ENCODE measurements at places on chromosomes 13 and 19. TPM values are rescaled to one million over a fixed set of nuclear protein-coding genes. Genes with fewer than 3 reads are reported as not detected.
A peak's percentile ranks its signal among the peaks of the same experiment; 100 is the strongest.

DNA sequence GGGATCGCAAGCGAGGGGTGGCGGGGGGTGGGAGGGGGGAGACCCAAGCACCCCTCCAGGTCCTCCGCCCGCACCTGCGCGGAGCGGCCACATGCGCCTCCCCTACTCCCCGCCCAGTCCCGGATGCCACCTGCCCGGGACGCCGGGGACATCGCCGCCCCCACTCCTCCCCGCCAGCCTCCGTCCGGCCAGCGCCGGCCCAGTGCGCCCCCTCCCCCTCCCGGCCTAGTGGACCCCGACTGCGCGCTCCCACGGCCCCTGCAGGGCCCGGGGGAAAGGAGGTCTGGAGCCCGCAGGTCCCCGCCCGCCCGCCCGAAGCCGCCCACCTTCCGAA, 263 bp downstream of the RHPN2 start:
- no peaks in the 10 kb centered on the region for H3K4me1 ChIP-seq
- H3K4me3 ChIP-seq = no peak overlapping the region
- no peak for DNase-seq

GRCh38 chr13:39815345-39816111, 160.1 kb downstream of the COG6 start:
- no peak for DNase-seq
- H3K36me3 ChIP-seq = no peaks in the 10 kb centered on the region
- H3K4me3 ChIP-seq = no peak overlapping the region
- H3K27me3 ChIP-seq = no peaks in the 10 kb centered on the region
- H3K27ac ChIP-seq = no peak overlapping the region
- H3K4me1 ChIP-seq = no peaks in the 10 kb centered on the region

The ZNF562 gene
- 13.8 TPM for total RNA-seq

- no peak overlapping the region for H3K27ac ChIP-seq
- H3K4me1 ChIP-seq = no peaks in the 10 kb centered on the region
- no peak overlapping the region for H3K4me3 ChIP-seq
- H3K36me3 ChIP-seq = no peaks in the 10 kb centered on the region
These were observed 931.0 kb upstream of the MIR17HG start for GRCh38 chr13:90416519-90416918.

The MISP gene
- total RNA-seq = not detected

The DACT3 gene
- total RNA-seq = 0.16 TPM

DNA sequence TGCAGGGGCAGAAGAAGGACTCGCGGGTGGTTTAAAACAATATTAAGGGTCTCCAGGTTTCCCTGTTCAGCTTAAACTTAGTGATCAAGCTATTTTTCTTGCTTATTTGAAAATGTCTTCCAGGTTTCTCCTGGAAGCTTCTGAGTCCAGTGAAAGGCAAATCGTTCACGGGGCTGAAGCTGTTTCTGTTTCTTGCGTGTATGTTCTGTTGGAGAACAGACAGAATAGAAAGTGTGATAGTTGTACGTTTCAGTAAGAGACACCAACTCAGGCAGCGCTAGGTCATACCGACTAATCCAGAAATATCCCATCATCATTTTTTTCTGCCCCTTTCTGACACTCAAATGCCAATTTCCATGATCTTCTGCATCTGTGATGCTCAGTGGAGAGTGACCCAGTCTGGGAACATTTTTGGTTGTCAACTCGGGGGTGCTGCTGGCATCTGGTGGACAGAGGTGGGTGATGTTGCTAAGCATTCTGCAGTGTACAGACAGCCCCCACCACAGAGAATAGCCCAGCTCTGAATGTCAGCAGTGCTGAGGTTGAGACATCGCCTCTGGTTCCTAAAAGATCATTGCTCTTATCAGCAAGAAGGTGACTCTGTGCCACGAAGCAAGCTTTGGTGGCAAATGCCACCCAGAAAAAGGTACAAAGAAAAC, 4.3 kb downstream of the KLF2 start:
- peak overlapping the region; percentile 95 for H3K4me3 ChIP-seq
- H3K4me1 ChIP-seq = peaks cover 63% of the 10 kb centered on the region
- peaks cover 40% of the 10 kb centered on the region for H3K36me3 ChIP-seq
- DNase-seq = peak; percentile 60

The PRTN3 gene
- 0.50 TPM for total RNA-seq

The PLEKHF1 gene
- 34.5 TPM for total RNA-seq

DNA sequence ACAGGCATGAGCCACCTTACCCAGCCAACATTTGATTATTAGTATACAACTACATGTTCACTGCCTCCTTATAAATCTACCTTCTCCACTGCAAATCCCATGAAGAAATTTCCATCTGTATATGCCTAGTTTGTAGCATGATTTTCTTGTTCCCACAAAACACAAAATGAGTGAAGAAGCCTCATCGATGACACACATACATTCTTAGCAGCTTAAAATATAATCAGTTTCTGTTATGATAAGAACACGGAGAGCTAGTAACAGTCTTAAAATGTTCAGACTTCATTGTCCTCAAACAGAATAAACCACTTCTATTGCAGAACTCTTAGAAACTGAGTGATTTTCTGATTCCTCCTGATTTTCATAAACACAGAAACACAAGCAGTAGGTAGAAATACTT, 740.5 kb downstream of the PCDH9 start:
- no peak for DNase-seq
- no peak overlapping the region for H3K27ac ChIP-seq
- no peaks in the 10 kb centered on the region for H3K4me1 ChIP-seq
- H3K27me3 ChIP-seq = no peaks in the 10 kb centered on the region
- H3K4me3 ChIP-seq = no peak overlapping the region

- H3K36me3 ChIP-seq = peaks cover 27% of the 10 kb centered on the region
- H3K4me3 ChIP-seq = no peak overlapping the region
- H3K27me3 ChIP-seq = no peaks in the 10 kb centered on the region
- no peak for DNase-seq
- peaks cover 19% of the 10 kb centered on the region for H3K4me1 ChIP-seq
These were observed 7.5 kb upstream of the PIK3R2 start for GRCh38 chr19:18145391-18145999.

DNA sequence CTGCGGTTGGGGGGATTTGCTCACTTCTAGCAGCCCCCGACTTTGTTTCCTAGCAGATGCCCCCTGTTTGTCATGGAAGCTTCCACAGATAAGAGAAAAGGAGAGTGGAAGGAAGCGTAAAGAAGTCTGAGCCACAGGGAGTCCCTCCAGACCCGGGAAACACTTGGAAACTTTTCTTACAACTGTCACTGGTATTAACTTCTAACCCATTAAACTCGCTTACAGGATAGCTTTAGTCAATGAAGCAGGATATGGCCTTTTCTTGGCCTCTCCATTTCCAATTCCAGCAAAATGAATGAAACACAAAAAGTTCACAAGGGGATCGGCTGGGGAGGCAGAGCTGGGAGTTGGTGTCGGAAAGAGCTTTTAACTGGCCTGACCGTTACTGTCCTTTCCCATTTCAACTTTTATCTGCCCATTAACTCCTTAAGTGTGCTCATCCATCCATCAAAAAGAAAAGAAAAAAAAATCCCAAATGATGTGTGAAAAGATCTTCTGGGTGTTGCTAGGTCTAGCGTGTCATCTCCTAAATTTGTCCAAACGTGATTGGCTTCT, 231.9 kb upstream of the ARGLU1 start:
- H3K4me3 ChIP-seq = no peak overlapping the region
- H3K4me1 ChIP-seq = no peaks in the 10 kb centered on the region
- no peaks in the 10 kb centered on the region for H3K36me3 ChIP-seq
- H3K27me3 ChIP-seq = no peaks in the 10 kb centered on the region
- H3K27ac ChIP-seq = no peak overlapping the region

DNA sequence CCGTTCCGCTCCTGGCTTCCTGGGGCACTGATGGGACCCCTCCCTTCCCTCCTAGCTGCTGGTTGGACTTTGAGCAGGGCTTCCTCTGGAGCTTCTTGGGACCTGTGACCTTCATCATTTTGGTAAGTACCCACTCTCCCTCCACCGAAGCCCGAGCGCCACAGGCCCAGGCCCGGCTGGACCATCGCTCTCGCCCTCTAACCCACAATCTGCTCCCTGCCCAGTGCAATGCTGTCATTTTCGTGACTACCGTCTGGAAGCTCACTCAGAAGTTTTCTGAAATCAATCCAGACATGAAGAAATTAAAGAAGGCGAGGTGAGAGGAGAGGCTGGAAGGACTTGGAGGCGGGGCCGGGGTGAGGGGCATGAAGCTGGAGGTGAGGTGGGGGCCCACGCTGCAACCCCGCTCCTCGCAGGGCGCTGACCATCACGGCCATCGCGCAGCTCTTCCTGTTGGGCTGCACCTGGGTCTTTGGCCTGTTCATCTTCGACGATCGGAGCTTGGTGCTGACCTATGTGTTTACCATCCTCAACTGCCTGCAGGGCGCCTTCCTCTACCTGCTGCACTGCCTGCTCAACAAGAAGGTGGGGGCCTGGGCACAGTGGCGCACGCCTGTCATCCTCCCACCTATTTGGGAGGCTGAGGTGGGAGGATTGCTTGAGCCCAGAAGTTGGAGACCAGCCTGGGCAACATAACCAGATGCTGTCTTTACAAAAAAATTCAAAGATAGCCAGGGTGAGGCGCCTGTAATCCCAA, 12.3 kb downstream of the DDX39A start:
- H3K27ac ChIP-seq = peak overlapping the region; percentile 44
- peaks cover 32% of the 10 kb centered on the region for H3K36me3 ChIP-seq
- no peaks in the 10 kb centered on the region for H3K27me3 ChIP-seq
- no peak overlapping the region for H3K4me3 ChIP-seq
- no peaks in the 10 kb centered on the region for H3K4me1 ChIP-seq
- DNase-seq = no peak

The SLITRK1 gene
- total RNA-seq = not detected
